ENCODE measurements at places on chromosomes 12 and 14. TPM values are rescaled to one million over a fixed set of nuclear protein-coding genes. Genes with fewer than 3 reads are reported as not detected.
A peak's percentile ranks its signal among the peaks of the same experiment; 100 is the strongest.

The IFT43 gene
- polyA plus RNA-seq = 34.1 TPM

The C14orf132 gene
- polyA plus RNA-seq = 69.2 TPM

The MYH7 gene
- polyA plus RNA-seq = 0.56 TPM

The PSMD9 gene
- polyA plus RNA-seq = 65.0 TPM

The TAS2R50 gene
- not detected for polyA plus RNA-seq

The PTPN21 gene
- 2.6 TPM for polyA plus RNA-seq

The ITPR2 gene
- polyA plus RNA-seq = 1.6 TPM

The TMEM263 gene
- 9.7 TPM for polyA plus RNA-seq

- no peak for DNase-seq
These were observed 6.9 kb downstream of the KRT3 start for GRCh38 chr12:52788876-52789636.

DNA sequence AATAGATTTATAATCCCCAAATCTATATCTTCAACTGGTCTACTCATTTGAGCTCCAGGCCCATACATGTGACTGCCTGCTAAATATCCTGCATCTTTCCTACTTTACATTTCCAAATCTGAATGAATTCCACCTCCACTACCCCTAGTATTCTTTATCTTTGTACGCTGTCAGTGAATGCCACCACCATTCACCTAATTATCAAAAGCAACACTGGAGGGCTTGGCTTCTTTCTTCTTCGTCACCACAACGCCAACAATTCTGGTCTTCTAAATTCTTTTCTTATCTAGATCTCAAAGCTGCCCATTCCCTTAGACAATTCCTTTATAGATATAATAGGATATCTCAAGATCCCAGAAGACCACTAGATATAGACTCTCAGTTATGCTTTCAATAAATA lies 47.1 kb upstream of the ADAMTS20 start:
- no peak for DNase-seq

DNA sequence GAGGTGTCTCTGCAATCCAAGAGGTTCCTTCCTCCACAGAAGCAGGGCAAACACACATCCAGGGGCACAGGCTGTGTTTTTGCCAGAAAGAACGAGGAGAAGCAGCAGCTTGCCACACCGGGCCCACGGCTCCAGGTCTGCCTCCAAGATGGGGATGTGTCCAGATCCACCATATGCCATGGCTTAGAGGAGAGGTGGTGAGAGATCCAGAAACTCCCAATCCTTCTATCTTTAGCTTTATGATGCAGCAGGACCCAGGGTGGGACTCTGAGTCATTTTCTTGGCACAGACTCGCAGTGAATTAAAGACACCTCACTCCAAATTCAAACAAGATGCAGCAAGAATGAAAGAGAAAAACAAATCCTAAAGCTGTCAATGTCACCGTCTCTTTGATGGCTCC lies 481.4 kb upstream of the TMEM132C start:
- no peak for DNase-seq

- no peak for DNase-seq
These were observed 210.4 kb upstream of the KRR1 start for GRCh38 chr12:75721796-75722195.

- DNase-seq = peak; percentile 77
These were observed 366.2 kb upstream of the KITLG start for GRCh38 chr12:88946372-88946997.

GRCh38 chr12:57093415-57094207 lies 4.7 kb downstream of the NAB2 start:
- peak; percentile 78 for DNase-seq

DNA sequence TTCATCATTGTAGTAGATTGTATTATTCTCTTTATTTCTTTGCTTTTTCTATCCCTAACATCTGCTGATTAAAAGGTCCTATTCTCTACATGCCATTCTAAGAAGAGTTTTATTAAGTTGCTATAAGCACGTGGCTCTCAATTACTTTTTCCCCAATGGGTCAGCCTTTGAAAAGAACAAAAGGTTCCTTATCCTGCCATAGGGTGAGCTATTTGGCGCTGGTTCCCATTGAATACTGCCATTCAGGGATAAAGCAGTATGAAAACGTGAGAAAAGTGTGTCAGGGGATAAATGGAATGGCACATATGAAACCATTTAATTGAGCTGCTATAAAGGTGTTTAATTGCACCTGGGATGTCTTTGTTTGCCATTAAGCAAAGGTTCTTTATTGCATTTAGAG lies 80.9 kb downstream of the SYNE2 start:
- DNase-seq = peak; percentile 53

DNA sequence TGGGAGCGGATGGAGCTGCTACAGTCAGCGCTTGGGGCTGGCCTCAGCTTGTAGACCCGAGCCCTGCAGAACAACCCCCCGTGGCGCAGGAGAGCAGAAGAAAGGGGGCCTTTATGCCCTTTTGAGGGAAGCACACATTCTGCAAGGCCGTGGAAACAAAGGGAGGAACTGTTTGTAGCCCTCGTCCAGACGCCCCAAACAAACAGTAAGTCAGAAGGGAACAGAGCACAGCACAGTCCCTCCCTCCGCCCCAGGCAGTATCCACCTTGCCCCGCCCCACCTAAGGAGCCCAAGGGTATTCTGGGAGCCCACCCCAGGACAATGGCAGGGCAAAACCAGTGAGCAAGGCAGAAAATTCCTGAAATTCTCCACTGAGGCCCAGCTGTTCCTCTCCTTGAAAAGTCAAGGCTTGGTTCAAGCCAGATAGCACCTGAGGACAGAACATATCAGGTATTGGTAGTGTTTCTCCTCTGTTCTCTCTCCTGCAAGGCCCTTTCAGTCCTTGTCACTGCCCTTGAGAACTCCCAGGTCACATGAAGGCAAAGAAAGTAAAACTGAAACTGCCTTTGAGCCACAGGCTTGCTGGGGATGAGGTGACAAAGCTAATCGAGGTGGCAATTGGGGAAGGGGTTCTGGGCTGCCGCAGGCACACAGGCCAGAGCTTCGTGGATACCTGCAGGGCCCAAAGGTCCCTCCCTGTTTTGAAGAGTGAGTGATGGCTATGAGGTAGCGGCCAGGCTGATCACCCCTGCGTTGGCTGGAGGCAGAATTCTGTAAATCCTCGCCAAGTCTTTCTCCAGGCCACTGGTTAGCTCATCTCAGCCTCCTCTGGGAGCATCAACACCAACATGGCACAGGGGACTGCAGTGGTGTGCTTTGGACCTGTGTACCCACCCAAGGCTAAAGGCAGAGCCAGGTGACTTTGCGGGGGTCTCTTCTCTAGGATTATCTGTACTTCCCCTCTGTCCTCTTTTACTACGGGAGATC lies 499 bp downstream of the DGLUCY start:
- DNase-seq = peak; percentile 20

DNA sequence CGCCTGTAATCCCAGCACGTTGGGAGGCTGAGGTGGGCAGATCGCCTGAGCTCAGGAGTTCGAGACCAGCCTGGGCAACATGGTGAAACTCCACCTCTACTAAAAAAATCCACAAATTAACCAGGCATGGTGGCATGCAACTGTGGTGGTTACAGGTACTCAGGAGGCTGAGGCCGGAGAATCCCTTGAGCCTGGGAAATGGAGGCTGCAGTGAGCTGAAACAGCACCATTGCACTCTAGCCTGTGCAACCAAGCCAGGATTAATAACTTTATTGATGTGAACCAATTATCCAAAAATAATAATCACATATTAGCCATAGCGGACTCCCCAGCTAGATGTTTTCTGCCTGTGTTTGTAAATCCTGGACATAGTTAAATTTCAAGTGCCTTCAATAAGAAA lies 1.8 kb upstream of the NUDT4 start:
- DNase-seq = no peak

GRCh38 chr12:132623072-132623869 lies 4.7 kb downstream of the P2RX2 start:
- DNase-seq = no peak

- no peak for DNase-seq
These were observed 64.3 kb downstream of the KDM2B start for GRCh38 chr12:121516437-121517011.

GRCh38 chr12:6104027-6104426 lies 20.4 kb downstream of the VWF start:
- no peak for DNase-seq

GRCh38 chr12:82182601-82183190 lies 175.5 kb downstream of the CCDC59 start:
- peak; percentile 95 for DNase-seq

DNA sequence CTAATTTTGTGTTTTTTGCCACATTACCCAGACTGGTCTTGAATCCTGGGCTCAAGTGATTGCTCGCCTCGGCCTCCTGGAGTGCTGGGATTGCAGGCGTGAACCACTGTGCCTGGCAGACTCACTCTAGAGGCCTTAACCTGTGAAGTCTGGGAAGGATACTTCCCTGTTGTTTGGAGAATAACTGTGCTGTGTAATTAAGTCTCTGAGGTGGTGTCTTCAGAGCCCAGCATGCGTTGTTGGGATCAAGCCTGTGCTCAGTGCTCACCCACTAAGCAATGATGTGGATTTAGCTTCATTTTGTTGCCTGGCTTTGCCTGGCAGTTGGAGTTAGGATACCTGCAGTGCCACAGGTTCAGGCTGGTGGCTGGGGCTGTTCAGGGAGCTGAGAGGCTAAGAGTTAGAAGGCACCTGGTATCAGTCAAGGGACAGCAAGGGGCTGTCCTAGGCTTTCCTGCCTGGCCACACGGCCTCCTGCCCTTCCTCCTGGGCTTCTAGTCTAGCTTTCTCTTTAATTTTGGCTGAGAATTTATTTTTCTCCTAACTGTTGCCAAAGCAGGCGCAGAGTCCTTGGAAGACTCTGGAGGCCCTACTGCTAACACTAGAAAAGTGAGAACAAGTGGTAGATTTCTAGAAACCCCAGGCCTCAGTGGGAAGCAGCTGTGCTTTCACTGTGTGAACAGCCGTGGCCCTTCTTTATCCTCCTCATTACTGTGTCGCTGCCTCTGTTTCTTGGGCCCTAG lies 38.5 kb downstream of the EP400 start:
- no peak for DNase-seq

All from brain (organoid and tissue), 16 donors.